ENCODE measurements at places on chromosomes 16 and 17. TPM values are rescaled to one million over a fixed set of nuclear protein-coding genes. Genes with fewer than 3 reads are reported as not detected.

The ABCC12 gene
- 0.69 TPM for polyA plus RNA-seq

The HSD17B2 gene
- 23.9 TPM for polyA plus RNA-seq

The ODAD4 gene
- polyA plus RNA-seq: 0.81 TPM

The NDRG4 gene
- polyA plus RNA-seq: 13.0 TPM

The GEMIN4 gene
- not detected for polyA plus RNA-seq

The KRTAP9-4 gene
- not detected for polyA plus RNA-seq

The CDH11 gene
- polyA plus RNA-seq: 83.6 TPM

The CTRB1 gene
- polyA plus RNA-seq: not detected

The TP53TG3B gene
- polyA plus RNA-seq: not detected

DNA sequence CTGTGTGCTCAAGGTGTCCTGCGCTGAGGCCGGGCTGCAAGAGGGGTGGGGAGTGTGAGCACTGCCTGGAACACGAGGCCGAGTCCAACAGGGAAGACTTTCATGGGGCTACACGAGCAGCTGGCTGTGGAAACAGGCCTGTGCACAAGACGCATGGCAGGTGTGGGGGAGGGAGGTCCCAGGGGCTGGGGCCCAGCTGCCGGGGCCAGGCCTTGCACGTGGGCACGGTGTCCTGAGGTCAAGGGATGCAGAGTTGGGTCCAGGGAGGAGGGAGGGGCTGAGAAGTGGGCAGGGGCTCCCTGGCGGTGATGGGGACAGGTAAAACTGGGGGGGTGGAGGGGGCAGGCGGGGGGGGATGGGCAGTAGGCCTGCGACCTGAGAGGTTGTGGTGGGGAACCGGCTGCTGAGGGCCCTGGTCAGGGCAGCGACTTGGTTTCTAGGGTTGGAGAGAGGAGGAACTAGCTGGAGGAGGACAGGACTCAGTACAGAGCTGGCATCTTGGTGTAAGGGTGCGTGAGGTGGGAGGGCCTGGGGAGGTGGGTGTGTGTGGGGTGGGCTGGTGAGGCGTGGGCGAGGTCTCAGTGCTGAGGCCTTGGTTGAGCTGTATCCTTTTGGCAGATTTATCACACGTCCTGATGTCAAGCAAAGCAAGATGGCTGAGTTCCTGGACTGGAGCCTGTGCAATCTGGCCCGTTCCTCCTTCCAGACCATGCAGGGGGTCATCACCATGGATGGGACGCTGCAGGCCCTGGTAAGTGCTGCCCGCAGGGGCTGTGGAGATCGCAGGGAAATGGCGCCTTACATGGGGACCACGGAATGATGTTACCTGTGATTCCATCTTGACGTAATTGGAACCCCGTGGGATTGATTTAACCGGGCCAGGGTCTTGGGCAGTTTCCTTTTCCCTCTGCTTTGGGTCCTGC lies 29.4 kb downstream of the TBCD start:
- no peak for DNase-seq

DNA sequence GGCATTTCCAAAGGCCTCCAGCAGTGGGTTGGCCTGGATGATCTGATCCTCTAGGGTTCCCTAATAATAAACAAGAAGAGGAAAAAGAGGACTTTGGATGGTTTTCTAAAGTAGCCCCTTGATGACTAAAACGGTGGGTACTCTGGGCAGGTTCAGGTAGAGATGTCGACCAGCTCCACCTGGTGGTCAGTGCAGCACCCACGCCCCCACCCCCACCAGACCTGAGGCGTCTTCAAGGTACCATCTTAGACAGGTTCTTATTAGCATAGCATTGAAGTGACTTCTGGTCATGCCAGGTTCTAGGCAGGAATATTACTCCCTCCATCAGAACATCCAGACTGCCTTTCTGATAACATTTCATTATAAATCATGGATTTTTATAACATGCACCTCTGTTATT lies 15.0 kb downstream of the MYH13 start:
- DNase-seq: no peak

GRCh38 chr16:89446136-89446974 lies 44.0 kb downstream of the ANKRD11 start:
- no peak for DNase-seq

GRCh38 chr16:56488035-56488434 lies 31.8 kb downstream of the BBS2 start:
- no peak for DNase-seq

DNA sequence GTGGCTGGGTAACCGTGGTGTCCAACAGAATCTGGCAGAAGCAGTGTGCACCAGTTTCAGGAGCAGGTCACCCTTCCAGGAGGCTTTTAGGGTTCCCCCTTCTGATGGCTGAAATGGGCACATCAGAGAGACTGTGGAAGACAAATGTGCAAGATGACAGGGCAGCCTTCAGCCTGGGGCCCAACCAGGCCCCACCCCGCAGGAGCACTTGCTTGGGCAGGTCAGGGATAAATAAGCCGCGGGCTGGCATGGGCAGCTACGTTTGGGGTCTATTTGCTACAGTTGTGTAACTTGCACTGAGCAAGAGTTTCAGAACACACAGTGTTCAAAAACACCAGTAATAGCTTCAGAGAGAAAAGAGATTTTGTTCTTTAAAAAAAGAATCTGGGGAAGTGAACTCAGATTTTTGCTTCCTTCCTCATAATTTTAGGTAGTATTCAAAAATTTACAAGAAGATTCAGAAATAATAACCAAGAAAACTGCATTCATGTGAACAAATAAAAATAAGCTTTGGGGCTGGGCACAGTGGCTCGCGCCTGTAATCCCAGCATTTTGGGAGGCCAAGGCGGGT lies 44.9 kb upstream of the BAHCC1 start:
- no peak for DNase-seq

DNA sequence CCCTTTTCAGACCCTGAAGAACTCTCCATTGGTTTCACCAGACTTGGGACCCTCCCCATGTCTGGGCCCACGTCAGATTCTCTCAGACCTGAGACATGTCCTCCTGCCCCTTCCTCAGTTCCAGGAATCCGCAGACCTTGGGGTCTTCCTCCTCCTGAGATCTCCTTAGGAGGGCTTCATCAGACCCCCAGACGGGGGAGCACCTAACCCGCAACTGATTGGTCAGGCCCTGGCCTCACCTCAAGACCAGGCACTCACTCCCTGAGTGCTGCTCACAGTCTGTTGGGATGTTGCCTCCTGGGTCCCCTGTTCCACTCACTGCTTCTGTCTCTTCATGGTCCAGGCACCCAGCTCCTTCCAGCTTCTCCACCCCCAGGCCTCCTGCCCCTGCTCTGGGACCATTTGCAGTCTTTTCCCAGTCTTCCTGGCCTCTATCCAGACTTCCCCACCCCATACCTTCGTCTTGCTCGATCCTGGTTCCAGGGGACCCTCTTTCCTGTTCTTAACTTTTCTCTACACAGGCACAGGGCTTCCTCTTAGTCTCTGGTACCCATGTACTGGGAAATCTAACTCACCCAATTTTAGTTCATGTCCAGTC lies 1.2 kb downstream of the GID4 start:
- DNase-seq: no peak

DNA sequence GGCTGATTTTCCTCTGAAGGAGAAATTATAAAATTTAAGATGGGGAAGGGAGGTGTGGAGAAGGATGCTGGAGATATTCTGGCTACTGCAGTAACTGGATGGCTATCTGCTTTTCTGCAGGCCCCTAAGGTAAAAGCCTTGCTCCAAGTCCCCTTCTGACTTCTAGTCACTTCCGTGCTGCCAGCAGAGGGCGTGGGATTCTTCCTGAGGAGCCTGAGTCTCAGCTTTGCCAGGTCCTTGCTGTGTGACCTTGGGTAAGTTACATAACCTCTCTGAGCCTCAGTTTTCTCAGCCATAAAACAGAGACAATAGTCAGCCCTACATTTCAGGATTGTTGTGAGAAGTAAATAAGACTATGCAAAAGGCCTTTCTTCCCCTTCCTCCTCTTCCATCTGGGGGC lies 24.3 kb upstream of the TMEM220 start:
- DNase-seq: no peak

- DNase-seq: peak; percentile 50
These were observed 10.3 kb downstream of the LYRM1 start for GRCh38 chr16:20910781-20911321.

DNA sequence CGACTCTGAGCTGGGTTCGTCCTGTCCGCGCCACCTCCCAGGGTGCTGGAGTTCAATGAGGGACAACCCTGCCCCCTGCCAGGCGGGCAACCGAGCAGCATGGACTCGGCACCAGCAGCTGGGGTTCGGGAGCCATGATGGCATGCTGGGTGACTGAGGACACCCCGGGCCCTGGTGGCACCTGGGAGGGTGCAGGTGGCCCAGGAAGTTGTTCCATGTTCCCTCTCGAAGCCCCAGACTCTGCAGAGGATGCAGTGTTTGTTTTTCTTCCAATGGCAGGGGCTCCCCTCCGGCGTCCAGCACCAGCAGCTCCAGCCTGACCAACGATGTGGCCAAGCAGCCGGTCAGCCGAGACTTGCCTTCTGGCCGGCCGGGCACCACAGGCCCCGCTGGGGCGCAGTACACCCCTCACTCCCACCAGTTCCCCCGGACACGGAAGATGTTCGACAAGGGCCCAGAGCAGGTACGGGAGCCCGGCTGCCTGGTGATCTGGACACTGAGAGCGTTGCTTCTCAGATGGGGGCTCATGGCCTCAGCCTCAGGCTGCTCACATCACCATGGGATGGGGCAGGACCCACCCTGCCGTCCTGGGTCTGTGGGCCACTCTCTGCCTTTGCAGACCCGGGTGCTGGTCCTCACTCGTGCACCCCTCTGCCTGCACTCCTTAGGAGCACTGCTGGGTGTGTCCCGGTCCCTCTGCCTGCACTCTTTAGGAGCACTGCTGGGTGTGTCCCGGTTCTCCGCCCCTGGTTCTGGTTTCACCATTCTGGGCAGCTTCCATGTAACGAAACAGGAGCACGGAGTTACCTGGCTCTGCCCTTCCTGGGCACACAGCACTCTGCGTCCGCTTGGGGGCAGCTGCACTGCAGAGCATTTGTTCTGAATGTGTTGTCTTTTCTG lies 68.2 kb upstream of the CHMP6 start:
- no peak for DNase-seq

- DNase-seq: no peak
These were observed 24.0 kb downstream of the MEOX1 start for GRCh38 chr17:43637563-43638323.

- DNase-seq: no peak
These were observed 4.3 kb upstream of the PABPN1L start for GRCh38 chr16:88870608-88871348.

DNA sequence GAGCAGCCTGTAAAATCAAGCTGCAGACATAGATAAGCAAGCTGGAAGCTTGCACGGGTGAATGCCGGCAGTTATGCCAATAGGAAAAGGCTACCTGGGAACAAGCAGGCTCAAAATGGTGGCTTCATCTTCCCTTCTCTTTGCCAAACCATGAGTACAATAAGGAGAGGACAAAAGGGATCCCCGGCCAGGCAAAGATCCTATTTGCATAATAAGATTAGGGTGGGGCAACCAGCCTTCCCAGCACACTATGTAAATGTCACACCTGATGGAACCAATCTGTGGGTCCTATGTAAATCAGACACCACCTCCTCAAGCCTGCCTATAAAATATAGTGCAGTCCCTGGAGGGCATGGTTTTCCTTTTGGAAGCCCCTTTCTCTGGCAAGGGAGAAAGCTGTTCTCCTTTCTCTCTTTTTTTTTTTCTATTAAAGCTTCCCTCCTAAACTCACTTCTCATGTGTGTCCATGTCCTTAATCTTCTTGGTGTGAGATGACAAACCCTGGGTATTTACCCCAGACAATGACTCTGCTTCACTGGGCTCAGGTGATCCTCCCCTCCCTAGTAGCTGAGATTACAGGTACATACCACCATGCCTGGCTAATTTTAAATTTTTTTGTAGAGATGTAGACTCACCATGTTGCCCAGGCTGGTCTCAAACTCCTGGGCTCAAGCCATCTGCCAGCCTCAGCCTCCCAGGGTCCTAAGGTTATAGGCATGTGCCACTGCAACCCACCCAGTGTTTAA lies 44.2 kb downstream of the PSMD12 start:
- DNase-seq: no peak

GRCh38 chr16:15495898-15496297 lies 61.5 kb downstream of the BMERB1 start:
- no peak for DNase-seq

DNA sequence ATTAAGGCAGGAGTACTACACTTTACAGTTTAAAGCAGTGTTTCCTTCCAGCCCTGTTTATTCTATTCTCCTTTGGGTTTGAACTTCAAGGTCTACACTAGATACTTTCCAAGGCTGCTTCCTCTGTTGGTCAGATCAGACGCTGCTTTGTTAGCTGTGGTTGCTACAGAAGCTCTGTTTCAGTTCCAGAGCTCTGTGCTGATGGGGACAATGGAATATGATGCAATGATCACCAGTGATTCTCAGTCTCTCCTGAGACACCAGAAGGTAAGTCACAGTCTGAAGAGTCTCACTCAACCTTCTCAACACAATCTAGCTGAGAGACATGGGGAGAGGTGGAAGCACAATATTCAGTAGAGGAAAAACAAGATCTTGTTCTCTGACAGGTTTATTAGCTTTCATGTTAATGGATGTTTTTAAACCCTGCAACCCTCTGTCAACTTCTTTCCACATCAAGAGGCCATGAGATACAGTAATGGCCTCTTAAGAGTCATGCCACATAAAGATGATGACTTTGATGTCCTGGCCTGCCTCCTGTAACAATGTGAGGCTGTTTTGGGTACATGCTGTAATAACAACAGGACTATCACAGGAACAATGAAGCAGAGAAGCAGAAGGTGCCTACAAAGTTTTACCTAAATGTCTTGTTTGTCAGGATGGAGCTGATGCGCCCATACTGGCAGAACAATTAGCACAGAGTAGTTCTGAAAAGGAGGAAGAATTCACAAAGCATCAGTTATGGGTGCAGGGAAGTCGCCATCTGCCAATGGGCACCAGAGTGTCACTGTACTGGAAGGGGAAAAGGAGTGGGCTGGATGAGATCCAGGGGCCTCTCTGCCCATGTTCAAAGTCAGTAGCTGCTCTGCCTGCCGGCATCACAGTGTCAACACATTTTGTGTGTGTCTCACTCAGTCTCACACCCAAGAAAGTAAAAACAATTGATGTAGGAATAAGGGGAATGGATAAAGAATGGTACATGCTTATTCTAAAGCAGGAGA lies 33.4 kb downstream of the PSME3IP1 start:
- no peak for DNase-seq

GRCh38 chr16:66324815-66325515 lies 41.5 kb upstream of the CDH5 start:
- DNase-seq: no peak

- no peak for DNase-seq
These were observed 48.8 kb downstream of the HSD17B2 start for GRCh38 chr16:82083710-82084353.
